ENCODE measurements at places on chromosomes 13 and 19.

GRCh38 chr13:88919970-88920628, 1248.9 kb downstream of the SLITRK5 start:
- DNase-seq, result no peak

DNA sequence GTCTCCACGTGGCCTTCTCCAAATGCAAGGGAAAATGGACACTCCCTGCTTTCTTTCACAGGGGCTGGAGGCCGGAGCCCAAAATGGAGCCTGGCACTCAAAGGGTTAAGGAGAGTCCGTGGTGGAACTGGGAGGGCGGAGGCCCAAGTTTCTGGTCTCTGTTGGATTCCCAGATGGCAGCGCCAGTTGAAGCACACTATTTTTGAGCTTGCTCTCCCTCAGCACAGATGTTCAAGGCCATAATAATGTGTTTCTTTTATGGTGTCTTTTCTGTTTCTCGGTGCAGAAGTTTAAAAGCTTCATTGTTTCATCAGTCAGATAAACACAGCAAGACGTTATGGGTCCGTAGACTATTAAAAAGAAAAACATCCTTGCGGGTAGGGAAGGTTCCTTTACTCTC, 67.6 kb downstream of the TNFRSF19 start:
- no peak for DNase-seq

DNA sequence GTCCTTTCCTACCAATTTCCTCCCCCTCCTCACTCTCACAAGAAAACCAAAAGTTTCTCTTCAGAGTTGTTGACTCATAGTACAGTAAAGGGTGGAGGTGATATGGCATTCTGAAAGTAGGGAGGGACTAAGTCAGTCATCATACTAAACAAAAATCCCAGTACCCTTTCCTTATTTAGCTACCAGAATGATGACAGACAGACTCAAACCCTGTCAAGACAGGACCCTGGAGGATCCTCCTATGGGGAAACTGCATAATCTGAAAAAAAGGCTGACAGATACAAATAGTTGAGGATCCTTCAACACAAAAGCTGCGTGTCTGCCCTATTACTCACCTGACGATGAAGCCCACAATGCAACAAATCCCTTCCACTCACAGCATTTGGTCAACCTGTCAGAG, 55.5 kb downstream of the CYSLTR2 start:
- DNase-seq, result no peak

DNA sequence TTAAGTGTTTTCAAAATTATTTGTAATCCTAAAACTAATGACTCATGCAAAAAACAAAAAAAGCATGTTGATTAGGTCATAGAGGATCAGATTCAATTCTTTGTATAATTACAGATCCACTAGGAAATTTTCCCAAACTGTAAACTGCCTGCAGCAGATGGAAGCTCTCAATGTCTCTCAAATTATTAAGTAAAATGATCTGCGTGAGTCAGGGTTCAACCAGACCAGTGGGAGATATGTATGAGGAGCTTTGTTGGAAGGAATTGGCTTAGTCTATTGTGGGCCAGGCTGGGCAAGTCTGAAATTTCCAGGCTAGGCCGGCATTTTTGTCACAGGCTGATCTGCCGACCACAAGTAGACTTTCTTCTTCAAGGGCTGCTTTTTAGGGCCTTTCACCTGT, 14.4 kb upstream of the SACS start:
- DNase-seq, result no peak

DNA sequence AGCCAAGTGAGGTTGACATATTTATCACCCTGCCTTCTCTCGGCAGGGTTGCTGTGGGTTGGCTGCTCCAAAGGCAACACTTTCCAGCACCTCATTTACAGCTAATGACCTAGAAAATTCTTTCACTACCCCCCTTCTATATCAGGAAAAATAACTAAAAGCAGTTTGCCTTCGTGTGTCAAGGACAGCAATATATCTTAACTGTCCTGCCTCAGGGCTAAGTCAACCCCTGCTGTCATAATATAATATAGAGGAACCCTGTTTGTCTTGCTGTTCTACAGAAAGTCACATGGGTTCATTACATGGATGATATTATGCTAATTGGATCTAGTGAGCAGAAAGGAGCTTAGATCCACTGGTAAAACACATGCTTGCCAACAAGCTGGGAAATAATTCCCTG, 28.1 kb upstream of the USP12 start:
- DNase-seq, result no peak

DNA sequence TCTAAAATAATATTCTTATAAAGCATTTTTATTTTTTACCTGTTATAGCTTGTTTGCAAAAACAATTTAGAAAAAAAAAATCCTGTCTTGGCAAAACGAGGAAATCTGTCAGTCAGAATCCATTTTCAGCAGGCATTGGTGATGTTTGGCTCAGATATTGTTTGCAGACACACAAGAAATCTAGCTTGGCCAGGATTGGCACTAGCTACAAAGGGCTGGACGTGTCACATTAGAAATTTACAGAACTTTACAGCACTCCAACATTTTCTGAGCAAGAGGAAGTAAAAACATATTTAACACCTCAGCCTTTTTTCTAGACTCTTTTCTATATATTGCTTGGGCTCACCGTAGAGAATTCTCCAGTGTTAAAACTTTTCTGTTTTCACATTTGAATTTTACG, 9.9 kb downstream of the ZNF91 start:
- no peak for DNase-seq

DNA sequence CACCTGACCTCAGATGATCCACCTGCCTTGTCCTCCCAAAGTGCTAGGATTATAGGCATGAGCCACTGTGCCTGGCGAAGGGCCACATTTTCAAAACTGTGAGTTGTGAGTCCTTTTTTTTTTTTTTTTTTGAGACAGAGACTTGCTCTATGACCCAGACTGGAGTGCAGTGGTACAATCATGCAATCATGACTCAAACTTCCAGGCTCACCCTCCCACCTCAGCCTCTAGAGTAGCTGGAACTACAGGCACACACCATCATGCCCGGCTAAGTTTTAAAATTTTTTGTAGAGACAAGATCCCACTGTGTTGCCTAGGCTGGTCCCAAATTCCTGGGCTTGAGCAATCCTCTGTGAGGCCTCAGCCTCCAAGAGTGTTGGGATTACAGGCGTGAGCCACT, 3.8 kb upstream of the MYPOP start:
- no peak for DNase-seq

DNA sequence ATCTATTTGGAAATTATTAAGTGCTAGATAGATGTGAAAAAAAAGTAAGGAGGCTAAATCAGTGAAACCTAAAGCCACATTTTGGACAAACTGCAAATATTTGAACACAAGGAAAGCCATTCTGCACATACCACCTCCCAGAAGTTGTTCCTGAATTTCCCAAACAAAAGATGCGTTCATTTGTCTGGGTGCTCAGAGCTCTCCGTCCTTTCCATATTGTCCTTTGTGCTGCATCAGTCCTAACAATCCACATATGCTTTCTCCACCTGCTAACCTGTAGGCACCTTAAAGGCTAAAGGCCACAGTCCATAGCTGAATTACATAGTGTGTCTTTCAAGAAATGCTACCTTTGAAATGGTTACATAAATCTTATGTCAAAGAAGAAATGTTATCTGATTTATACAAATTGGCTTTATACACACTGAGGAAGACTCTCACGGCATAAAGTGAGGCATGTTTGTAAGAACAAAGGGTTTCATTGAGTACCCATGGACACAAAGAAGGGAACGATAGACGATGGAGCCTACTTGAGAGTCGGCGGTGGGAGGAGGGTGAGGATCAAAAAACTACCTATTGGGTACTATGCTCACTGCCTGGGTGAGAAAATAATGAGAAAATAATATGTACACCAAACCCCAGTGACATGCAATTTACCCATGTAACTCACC, 182.0 kb downstream of the RGCC start:
- no peak for DNase-seq

DNA sequence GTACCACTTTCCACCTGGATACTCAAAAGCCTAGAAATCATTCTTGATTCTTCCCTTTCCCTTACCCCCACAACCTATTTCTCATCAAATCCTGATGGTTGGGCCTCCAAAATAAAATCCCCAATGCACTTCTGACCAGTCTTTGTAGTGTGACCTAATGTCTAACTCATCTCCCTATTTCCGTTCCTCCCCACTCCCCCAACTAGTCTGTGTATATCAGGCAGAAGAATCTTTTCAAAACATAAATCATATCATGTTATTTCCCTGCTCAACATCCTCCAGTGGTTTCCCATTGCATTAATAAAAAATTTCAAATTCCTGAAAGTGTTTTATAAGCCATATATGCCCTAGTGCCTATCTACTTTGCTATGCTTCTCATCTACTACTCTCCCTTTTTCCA, 17.7 kb downstream of the CCDC122 start:
- DNase-seq, result no peak

- DNase-seq, result no peak
Measured at GRCh38 chr13:53028637-53029203, at the start of gene OLFM4. TSS of gene OLFM4 (plus strand) at chr13:53028813. CDS start at chr13:53028837, 24 bp downstream.

DNA sequence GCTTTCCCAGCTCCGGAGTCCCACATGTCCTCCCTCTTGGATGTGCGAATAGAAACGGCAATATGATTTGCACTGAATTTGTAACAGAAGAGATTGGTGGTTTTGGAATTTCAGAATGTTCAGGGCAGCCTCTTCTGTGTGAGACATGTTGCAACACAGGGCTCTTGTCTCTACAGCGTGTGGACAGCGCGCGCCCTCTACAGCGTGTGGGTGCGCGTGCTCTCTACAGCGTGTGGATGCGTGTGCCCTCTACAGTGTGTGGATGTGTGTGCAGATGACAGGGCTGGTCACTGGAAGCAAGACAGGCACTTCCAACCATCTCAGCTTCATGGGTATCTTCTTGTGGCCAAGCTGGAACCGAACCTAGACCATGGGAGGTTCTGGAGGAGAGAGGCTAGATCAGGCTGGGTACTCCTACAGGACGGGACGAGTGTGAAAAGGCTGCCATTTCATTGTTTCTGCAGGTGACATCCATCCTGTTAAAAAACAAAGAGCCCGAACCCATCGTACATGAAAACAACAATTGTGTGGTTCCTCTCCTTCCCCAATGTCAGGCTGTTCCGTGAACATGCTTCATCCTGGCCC, 78.4 kb downstream of the TEX29 start:
- DNase-seq, result peak; percentile 39

DNA sequence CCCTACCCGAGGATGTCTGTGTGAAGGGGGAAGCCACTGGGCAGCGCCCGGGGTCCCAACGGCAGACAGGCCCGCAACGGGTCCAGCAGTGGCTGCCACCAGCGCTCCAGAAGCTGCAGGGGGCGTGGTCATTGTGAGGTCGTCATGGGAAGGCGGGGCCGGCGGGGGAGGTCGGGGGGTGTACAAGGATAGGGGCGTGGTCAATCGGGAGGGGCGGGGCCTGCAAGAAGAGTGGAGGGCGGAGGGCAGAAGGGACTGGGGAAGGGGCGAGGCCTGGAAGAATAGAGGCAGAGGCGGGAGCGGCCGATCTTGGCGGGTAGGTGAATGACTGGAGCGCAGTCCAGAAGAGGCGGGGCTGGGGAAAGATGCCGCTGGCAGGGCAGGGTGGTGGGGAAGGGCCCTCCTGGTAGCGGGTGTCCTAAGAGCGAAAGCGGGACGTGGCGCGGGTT, 4.4 kb downstream of the FUZ start:
- DNase-seq, result peak; percentile 5

GRCh38 chr19:18809149-18809868, 18.2 kb upstream of the COMP start:
- DNase-seq, result no peak

- DNase-seq, result no peak
Measured at GRCh38 chr19:55384131-55384919, at the start of gene TMEM238. TSS of gene TMEM238 (minus strand) at chr19:55384292. CDS start at chr19:55384259, 33 bp downstream.

DNA sequence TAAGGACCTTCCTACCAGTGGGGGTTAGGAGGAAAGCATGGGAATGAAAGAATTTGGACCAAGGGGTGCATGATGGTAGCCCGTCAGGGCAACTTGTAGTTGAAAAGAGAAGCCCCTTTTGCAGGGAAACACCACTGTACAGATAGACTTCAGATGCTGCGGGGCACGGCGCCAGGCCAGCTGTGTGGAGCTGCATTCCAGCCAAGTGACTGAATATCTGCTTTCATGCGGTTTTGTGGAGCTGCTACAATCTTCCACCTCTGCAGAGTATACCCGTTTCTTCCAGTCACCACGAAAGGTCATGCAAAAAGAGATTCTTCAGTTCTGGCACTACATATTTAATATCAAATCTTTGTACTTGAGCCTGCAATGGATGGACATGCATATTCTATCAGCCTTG, 104.7 kb downstream of the RGCC start:
- no peak for DNase-seq

DNA sequence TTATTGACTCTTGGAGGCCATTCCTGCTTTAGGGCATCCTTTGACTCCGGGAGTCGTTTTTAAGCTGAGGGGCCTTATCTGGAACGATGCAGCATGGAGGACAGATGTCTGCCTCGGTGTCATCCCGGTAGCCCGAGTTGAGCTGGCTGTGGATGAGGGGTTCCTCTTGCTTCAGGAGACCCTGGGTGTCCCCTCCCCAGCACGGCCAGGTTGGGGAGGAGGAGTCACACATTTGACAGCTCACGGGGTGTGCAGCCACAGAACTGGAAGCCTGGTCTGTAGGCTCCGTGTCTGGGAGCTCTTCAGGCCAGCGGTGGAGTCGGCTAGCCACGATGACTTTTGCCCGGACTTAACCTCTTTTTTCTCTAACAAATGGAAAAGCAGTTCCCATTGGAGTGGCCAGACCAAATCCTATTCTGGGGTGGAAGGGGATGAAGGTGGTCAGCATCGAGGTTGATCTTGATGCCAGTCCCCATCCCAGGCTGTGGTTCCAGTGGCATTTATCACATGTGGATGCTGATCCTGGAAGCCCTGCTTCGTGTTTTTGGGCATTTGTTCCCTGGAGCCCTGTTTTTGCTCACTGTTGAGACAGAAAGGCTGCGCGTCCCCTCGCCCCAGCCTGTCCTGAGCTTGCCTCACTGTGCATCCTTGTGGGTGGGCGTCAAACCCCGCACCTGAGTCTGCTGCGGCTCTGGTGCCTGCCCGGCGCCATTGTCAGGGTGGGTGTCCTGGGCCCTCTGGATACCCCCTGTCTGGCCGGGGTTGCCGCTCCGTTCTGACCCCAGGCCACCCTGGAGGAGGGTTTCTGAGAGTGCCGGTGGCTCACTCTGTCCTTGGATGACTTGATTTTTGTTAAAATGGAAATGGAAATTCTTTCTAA, 12.0 kb downstream of the TFDP1 start:
- DNase-seq, result no peak

GRCh38 chr19:17766543-17767131, 15.4 kb downstream of the FCHO1 start:
- peak; percentile 85 for DNase-seq

DNA sequence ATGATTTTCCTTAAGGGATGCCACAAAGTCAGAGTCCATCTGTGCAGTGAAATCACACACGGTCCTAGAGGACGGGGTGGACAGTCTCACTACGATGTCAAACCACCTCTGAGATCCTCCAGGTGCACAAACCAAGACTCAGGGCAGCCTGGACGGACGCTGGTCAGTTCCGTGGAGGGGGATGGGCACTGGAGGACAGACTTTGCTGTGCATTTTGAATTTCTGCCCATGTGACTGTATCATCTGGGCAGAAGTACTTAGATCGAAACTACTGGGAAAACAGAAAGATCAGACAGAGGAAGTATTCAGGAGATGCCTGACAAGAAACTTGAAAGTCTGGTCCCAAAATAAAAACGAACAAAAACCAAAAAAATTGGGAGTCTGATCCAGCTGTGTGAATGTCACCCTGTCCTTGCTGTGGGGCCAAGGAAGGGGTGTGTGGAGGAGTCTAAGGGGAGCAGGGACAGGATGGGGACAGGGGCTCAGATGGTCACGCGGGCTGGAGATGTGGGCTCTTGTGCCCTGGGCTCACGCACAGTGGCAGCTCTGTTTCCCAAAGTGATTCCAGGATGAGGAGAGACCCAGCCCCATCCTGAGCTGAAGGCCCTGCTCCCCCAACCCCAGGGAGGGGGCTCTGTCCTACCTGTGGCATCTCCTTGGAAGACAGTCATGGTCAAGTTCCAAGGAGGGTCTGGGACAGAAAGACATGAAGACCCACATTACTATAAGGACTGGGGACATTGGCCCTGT, 1.5 kb downstream of the SIGLEC8 start:
- no peak for DNase-seq
